ENCODE measurements at places on chromosomes 2 and 18.

- DNase-seq: no peak
Measured at GRCh38 chr2:164696634-164697033, 75.4 kb upstream of the GRB14 start.

DNA sequence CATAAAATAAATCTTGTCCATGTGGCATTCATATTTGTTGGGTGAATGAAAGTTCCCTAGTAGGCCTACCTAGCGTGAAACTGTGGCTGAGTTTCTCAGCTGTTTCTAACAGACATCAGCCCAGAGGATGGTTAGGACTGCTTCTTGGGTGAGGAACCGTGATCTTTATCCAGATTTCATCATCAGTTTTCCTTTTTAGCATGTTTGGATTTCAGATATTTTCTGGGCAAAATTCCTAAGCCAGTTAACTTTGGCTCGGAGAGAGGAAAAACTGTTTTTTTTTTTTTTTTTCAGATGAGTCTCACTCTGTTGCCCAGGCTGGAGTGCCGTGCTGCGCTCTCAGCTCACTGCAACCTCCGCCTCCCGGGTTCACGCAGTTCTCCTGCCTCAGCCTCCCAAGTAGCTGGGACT lies 53.5 kb downstream of the DGKD start:
- no peak for DNase-seq

- peak; percentile 62 for DNase-seq
Measured at GRCh38 chr2:127106991-127107621, at the start of gene BIN1. Gene BIN1 (minus strand): TSS chr2:127107154. CDS start chr2:127106943, 211 bp downstream.

DNA sequence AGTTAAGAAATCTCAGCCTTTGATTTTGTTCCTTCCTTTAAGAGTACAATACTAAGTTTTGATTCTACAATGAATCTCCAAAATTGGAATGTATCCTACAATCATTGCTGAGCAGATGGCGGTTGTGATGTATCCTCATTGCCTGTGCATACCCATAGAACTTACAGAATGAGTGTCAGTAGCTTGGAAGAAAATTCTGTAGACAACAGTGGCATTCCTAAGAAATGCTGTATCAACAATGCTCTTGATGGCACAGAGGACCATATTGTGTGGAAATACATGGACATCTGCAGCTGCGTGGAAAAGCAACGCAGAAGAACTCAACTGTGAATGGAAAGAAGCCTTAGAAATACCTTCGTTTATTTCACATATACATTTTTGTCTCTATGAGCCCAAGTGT lies 30.2 kb downstream of the GAREM1 start:
- DNase-seq: no peak

GRCh38 chr2:152369176-152369860 lies 34.3 kb downstream of the FMNL2 start:
- no peak for DNase-seq

- no peak for DNase-seq
Measured at GRCh38 chr2:219526320-219527075, 12.2 kb downstream of the ASIC4 start.

DNA sequence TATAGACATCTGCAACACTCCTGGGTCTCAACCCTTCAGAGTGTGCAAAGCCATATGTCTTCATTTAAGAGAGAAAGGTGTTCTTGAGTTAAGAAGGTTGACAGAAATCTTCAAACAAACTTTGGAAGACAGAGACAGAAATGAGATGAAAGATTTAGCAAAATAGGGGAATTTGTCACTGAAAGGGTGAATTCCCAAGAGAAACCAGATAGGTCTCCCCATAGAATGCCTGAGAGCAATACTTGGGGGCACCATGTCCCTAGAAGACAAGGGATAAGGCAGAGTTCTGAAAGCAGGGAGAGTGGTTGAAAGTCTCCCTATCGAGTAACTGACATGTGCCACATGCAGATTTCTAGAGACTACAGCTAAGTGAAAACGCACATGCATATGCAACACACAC lies 50.0 kb downstream of the AP1S3 start:
- no peak for DNase-seq

- no peak for DNase-seq
Measured at GRCh38 chr18:79884294-79884962, 67.0 kb downstream of the SLC66A2 start.

DNA sequence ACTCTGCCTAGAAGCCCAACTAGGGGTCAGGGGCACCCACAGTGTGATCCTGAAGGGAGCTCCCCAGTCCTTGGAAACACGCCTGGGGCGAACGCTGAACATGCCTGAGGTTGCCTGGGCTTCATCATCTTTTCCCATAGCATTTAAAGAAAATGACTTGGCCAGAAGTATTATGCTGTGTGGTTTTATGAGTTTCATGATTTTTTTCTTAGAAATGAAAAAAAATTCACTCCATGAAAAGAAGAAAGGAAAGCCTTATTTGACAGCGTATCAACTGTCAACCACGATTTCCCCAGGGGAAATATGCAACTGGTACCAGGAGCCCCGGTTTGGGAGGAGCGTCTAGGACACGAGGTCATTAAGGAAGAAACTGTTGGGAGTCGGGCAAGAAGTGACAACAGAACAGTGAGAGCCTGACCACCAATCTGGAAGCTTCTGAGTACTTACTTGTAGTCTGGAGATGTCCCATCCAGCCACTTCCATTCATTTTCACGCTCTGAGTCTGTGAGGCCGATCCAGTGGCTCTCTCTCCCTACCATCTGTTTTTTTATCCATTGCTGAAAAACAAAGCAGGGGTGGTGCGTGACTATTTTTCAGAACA lies 63.5 kb upstream of the THOC1 start:
- no peak for DNase-seq
